Activated CD4-positive, alpha-beta T cell treated with anti-CD3 and anti-CD28 coated beads, Interleukin-10, Interleukin-2, amounts not matched to agents 100 ng/mL and 50 ng/mL, durations not matched to agents 16 hours and 8 hours (primary cell): ENCODE measurements at places on chromosomes 7 and 10.

DNA sequence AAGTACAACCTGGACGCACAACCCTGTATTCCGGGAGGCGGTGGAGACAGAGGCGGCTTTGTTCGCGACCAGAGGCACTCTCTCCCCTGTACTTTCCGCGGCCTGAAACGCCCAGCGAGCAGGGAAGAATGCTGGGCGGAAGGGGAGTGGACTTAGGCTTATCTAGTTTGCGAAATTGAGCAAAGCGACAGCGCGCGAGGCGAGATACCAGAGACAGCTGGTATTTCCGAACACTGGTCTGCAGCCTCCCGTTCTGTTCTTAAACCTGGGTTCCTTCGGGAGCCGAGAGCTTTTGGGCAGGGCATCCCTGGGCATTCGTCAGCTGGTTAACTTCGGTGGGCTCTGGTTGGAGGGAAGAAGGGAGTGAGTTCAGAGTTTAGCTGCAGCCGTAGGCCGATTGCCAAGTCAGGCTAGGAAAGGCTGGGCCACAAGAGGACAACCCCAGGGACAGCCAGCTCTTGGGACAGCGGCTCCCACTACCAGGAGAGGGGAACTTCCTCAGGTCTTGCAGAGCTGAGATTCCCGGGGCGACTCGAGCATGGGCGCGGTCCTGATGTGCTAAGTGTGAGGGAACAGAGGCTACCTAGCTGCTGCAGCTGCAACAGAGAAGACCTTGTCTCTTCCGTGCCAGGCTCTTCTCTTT lies 3.9 kb downstream of the HMX3 start:
- DNase-seq = no peak

- no peak for DNase-seq
Observed at GRCh38 chr7:13047061-13047460, 359.6 kb downstream of the ARL4A start.

GRCh38 chr7:70458745-70459144 lies 673.2 kb upstream of the GALNT17 start:
- no peak for DNase-seq

GRCh38 chr10:66591865-66592264 lies 334.0 kb upstream of the LRRTM3 start:
- DNase-seq = no peak

GRCh38 chr7:156881679-156882078 lies 11.3 kb downstream of the LMBR1 start:
- peak; percentile 57 for DNase-seq

GRCh38 chr10:76281659-76282058 lies 850.2 kb downstream of the LRMDA start:
- no peak for DNase-seq
